Panc1 (cell line): ENCODE measurements at places on chromosomes 16 and 17.

DNA sequence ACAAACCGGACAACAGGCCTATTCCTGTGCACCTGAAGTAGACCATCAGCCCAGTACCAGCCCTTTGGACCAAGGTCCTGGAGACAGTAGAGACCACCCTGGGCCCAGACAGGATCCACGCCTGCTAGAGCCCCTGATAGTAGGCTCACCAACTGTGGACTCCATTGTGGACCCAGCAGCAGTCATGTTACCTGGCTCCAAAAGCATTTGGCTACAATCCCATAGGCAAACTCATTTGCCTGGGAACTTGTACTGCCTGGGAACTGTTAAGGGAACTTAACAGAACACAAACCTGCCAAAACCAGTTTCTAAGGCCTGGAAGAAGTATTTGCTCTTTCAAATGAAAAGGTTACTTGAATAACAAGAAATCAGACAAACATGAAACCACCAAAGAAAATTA, 10.0 kb upstream of the ACSM1 start:
- no peak for DNase-seq

DNA sequence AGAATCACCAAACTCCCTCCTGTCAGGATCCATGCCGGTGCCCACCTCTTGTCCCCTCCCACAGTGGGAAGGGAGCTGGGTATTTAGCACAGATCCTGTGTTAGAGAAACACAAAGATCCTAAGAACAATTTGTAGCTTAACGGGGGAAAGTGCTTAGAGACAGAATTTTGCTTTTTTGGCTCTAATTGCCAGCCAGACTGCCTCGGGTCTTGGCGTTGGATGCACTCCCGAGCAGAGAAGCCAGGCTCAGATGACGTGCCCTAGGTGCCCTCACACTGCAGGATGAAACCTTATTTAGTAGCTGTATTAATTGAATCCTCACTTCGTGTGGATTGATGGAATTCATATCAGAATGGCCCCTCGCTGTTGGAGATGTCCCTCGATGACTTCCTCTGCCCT, 22.5 kb upstream of the MAF start:
- no peak for DNase-seq

DNA sequence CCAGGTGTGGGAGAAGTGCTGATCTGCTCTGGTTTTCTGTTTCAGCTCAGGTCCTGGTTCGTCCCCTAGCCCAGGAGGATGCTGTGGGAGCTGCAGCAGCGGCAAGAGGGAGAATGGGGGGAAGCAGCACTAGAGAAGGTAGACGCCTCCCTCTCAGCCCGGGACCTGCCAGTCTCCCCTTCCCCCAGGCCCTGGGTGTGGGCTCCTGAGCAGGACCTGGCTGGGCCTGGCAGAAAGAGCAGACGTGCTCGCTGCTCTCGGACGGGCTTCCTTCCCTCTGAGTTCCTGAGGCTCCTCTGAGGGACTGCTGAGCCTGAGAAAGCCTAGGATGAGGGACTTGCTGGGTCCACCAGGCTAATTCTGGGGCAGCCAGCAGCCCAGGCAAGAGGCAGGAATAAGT, 3.1 kb downstream of the PRCD start:
- DNase-seq: no peak

- peak; percentile 32 for DNase-seq
These were observed 17.0 kb downstream of the CRYM start for GRCh38 chr16:21260870-21261791.

DNA sequence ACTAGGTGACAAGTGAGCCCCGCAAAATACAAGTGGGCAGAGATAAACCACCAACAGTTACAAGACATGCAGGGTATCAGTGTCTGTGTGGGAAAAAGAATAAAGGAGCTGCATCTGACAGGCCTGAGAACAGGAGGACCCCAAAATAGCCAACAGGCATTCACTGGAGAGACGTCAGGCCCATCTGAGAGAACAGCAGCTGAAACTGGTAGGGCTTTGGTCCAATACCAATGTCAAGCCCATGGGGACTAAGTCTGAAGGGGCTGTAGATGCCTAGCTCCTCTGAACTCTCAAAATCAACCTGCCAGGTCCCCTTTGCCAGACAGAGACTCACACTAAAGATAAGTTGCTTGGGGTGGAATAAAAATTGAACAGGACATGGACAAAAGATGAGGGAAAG, 30.5 kb upstream of the TANC2 start:
- DNase-seq: no peak

DNA sequence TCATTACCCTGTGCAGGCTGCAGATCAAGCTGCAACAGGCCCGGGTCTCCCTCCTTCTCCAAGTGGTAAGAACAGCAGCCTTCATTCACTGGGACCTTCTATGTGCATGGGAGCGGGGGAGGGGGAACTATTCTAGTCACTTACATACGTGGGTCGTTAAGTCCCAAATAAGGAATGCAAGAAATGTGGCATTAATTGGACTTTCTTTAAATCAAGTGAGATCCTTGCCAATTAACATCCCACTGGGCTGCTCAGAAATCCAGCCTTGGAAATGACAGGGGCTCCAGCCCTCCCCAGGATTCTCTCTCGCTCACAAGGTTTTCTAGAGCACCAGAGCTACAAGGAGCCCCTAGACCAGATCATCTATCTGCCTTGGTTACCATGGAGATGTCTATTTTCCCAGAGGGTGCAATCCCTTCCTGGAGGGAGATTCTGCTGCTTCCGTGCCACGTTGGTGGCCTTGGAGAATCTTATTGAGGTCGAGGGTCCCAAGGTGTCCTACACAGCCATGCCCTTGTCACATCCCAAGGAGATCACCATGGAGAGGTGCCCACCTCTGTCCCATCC, 5.2 kb upstream of the EIF1 start:
- no peak for DNase-seq

DNA sequence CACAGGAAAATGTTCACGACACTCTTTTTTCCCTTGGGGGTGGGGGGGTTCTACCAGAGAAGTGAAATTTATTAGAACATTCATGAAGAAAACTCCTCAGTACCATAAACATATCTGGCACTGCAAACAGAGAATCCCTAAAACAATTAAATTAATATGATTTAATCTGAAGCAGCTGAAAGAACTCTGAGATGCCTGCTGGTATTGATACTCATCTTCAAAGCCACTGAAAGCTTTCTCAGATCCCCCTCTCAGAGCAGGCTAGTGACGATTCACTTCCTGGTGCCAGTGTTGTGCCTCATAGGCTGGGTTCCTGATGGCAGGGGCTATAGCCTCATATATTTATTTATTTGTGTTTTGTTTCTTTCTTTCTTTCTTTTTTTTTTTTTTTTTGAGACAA, 52.7 kb downstream of the MYH10 start:
- DNase-seq: no peak

DNA sequence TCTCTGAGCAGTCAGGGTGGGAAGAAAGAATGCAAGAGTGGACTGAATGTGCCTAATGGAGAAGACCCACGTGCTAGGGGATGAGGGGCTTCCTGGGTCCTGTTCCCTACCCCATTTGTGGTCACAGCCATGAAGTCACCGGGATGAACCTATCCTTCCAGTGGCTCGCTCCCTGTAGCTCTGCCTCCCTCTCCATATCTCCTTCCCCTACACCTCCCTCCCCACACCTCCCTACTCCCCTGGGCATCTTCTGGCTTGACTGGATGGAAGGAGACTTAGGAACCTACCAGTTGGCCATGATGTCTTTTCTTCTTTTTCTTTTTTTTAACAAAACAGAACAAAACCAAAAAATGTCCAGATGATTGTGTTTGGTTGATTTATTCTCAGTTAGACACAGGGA, 14.1 kb downstream of the IGFBP4 start:
- no peak for DNase-seq

DNA sequence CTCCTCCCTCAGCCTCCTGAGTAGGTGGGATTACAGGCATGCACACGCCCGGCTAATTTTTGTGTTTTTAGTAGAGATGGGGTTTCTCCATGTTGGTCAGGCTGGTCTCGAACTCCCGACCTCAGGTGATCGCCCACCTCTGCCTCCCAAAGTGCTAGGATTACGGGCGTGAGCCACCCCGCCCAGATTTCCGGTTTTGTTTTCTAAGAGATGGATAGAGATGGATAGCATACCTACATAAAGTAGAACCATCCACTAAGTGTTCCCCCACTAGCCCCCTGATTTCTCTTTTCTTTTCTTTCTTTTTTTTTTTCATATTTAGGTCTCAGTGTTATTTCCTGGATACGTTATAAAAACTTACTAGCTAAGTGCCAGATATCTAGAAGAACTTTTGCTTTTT, 2.0 kb downstream of the WSB1 start:
- no peak for DNase-seq

DNA sequence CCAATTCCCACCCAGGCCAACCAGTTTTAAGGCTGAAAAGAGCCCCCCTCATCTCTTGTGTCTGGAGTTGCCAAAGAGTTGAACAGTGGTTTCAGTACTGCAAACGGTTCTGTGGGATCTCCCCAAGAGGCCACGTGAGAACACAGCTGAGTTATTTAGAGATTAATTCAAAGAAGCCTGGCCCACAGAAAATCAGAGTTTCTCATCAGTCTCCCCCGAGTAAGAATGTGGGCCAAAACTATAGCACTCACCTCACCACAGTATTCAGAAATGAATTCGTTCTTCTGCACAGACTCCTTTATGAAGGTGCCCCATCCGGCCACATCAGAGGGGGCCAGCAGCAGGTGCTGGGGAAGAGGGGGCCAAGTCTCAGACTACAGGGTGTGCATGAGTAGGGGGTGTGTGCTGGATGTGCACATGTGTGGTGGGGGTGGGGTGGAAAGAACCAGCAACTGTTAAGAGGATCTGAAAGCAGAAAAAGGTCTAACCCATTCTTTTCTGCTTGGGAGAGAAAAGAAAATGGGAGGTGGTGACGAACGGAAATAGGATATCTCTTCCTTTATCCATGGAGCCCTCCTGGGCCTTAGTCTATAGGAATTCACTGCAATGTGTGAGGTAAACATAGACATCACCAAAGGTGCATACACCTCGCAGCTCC, 22.6 kb downstream of the CNTNAP1 start:
- no peak for DNase-seq

DNA sequence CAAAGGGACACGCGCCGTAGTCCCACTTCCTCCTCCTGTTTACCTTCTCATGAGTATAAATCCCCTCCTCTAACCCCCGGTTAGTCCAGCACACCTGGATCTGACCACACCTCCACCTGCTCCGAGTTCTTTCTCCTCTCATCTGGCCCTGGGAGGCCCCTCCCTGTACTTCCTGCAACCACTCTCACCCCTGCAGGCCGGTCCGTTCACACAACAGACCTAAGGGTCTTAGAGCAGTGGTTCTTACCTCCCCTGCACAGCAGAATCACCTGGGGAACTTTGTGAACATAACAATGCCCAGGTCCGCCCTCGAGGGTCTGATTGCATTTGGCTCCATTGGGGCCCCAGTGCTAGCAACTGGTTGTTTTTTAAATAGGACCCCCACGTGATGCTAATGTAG, 24.8 kb downstream of the TMEM114 start:
- DNase-seq: no peak

- no peak for DNase-seq
These were observed 43.2 kb downstream of the C16orf82 start for GRCh38 chr16:27109666-27110523.

DNA sequence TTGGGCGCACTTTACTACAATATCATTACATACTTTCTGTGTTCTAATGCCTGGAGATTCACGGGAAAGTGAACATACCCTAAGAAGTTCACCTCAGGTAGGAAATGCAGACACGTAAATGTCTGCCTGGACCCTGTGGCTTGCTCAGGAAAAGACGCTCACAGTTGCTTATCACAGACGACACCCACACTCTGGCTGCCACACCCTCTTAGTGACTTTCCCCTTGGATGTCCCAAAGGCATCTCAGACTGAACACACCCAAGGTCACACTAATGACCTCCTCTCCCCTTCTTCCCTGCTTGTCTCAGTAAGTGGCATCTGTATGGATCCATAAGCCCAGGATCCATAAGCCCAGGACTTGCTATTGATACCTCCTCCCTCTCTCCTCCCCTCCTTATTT, 32.6 kb downstream of the CDRT15 start:
- DNase-seq: no peak

GRCh38 chr16:54412777-54413455, 126.3 kb upstream of the IRX3 start:
- no peak for DNase-seq

GRCh38 chr16:80852261-80852872, 48.0 kb upstream of the CDYL2 start:
- DNase-seq: no peak

GRCh38 chr16:47523342-47524006, 62.3 kb downstream of the PHKB start:
- DNase-seq: no peak
